Daoy (cell line): ENCODE measurements at places on chromosomes 4 and X. TPM values are rescaled to one million over a fixed set of nuclear protein-coding genes. Genes with fewer than 3 reads are reported as not detected.

DNA sequence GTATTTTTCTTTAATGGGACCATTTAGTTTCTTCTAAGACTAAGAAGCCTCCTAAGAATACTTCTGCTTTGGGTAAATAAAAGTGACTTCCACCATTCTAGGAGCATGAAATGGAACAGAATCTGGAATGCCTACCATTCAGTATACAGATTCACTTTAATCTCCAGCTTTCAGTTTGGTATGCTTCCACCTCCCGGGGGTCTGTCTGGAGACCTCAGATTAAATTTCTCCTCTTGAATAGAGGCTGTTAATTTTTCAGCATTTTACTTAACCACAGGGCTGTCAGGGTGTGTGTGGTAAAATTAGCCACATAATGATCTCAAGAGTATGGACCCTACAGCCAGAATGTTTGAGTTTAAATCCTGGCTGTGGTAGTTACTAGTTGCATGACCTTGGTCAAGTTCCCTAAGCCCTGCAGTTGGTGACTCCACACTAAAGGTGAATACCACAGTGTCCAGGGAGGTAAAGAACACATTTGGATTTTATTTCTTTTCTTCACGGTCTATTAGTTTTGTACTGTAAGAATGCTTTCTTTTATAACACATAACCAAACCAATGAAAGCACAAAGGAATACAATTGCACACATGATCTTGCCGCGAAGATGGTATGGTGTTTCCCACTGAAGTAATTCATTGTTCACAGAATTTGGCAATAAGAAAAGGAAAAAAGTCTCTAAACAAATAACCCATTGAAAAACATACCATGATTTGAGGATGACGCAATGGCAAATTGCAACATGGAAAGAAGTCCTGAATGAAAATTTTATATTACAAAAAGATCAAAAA lies 37.3 kb upstream of the TRIM2 start:
- peak; percentile 32 for DNase-seq

The CHM gene
- 13.2 and 13.3 TPM in 2 replicates for total RNA-seq

- no peak for DNase-seq
These were observed 49.5 kb downstream of the CLCN4 start for GRCh38 chrX:10206317-10206716.

DNA sequence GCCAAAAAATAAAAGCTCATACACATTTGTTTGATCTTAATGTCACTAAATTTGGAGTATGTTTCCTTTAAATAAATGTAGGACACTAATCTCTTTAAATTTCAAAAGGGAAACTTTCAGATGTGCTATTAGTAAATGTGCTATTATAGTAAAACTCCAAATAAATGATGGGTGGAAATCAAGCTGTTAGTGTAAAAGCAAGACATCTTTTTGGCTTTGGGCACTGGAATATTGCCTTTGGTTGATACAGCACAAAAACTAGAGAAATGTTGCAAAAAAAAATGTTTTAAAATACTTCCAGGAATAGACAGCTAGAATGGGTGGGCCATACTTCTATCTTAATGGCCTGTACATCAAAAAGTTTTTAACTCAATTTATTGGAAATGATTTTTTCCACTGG lies 151.6 kb downstream of the FBXO8 start:
- no peak for DNase-seq

The ZDHHC15 gene
- 0.06 TPM in 1 of 2 replicates, not detected in the other for total RNA-seq

DNA sequence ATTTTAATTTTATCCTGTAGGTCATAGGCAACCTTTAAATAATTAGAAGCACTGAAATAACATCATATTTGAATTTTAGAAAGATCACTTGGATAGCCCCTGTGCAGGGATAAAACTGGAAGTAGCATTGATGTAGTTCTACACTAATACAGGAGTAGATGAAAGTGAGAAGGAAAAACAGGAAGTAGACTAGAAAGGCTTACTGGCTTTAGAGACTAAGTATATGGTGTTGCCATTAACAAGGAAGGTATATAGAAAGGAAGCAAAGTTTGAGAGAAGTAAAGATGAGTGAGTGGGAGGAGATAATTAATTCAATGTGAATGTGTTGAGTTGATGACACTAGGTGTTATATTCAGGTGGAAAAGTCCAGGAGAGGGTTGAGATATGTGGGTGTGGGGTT lies 73.1 kb upstream of the EPGN start:
- no peak for DNase-seq

- no peak for DNase-seq
These were observed 7.6 kb downstream of the CITED1 start for GRCh38 chrX:72297953-72298730.

DNA sequence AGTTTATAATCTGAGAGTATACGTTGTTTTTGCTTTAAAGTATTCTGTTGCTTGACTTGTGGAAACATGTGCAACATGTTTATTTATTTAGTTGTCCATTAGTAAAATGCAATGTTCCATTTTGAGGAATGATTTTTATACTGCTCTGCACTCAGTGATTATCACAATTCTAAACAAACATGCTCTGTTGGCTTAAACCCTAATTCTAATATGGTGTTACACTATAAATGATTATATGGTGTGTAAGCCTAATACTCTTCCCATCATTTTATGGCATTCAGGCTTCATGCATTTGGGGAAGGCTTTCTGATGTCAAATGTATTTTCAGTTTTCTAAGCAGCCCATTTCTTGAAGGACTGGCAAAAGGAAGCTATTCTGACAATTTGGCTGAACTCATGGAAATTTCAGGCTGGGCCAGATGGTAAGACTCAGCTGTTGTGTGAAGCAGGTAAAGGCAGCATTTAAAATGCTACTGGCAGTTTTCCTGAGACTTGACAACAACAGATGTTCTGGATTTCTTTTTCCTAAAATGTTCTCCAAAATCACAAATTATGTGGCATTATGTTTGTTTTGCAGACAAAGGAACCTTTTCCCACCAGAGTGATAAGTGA lies 336.7 kb upstream of the GNPDA2 start:
- no peak for DNase-seq

- DNase-seq: peak; percentile 61
These were observed 62.2 kb upstream of the PRPS1 start for GRCh38 chrX:107565931-107566603.

The ITIH6 gene
- total RNA-seq: not detected in 2 replicates

- DNase-seq: no peak
These were observed 211.8 kb downstream of the PPP3CA start for GRCh38 chr4:101135371-101136010.

GRCh38 chrX:19579485-19579884 lies 64.2 kb upstream of the MAP3K15 start:
- DNase-seq: peak; percentile 67

GRCh38 chrX:56382278-56382677 lies 150.1 kb downstream of the KLF8 start:
- DNase-seq: no peak
